Stimulated activated CD4-positive, alpha-beta T cell treated with anti-CD3 and anti-CD28 coated beads, Interleukin-1b, Interleukin-23, amount 100 ng/mL, for 24 hours (primary cell): ENCODE measurements at places on chromosomes 1 and 21.

- DNase-seq: no peak
These were observed 38.2 kb downstream of the ASTN1 start for GRCh38 chr1:177126267-177126666.

DNA sequence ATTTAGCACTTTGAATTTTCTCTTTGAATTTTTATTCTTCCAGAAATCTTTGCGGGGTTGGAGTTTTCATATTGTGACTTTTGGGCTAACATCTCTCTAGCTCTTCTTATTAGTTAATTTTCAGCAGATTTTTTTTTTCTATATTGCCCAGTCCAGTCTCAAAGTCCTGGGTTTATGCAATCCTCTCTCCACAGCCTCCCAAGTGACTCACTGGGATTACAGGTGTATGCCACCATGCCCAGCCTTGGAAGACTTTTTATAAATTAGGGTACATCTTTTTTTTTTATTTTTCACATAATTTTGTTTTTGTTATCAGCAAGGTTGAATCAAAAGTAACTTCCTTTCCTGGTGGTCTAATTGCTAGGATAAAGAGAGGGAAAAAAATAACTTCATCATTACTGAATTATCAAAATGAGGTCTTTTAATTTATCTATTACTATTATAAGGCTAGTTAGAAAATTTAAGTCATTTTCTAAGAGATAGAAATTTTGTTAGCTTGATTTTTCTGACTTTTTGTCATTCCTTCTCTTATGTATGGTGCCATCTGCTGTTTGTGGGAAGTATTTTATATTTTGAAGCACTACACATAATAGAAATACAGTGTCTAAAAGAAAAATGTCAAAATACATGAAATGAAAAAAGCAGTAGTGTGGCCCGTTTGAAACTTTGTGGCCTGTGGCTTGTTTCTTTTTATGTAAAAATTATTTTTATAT, 273.4 kb upstream of the CACYBP start:
- DNase-seq: no peak

DNA sequence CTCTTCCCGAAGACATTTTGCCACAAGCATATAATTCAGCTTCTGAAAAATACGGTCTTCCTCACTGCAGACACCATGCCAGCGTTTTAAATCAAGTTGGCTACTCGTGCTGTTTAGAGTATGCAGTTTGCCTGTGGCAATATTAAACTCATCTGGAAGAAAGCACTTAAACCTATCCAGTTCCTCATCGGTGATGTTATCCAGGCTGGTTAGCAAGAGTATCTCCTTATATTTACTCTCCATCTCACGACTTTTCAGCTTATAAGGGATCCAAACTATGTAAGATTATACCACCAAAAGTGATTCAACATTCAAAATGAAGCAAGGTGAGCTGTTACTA, 9.7 kb upstream of the IFI16 start:
- DNase-seq: no peak

- DNase-seq: no peak
These were observed 25.4 kb downstream of the GADD45A start for GRCh38 chr1:67710417-67710816.

DNA sequence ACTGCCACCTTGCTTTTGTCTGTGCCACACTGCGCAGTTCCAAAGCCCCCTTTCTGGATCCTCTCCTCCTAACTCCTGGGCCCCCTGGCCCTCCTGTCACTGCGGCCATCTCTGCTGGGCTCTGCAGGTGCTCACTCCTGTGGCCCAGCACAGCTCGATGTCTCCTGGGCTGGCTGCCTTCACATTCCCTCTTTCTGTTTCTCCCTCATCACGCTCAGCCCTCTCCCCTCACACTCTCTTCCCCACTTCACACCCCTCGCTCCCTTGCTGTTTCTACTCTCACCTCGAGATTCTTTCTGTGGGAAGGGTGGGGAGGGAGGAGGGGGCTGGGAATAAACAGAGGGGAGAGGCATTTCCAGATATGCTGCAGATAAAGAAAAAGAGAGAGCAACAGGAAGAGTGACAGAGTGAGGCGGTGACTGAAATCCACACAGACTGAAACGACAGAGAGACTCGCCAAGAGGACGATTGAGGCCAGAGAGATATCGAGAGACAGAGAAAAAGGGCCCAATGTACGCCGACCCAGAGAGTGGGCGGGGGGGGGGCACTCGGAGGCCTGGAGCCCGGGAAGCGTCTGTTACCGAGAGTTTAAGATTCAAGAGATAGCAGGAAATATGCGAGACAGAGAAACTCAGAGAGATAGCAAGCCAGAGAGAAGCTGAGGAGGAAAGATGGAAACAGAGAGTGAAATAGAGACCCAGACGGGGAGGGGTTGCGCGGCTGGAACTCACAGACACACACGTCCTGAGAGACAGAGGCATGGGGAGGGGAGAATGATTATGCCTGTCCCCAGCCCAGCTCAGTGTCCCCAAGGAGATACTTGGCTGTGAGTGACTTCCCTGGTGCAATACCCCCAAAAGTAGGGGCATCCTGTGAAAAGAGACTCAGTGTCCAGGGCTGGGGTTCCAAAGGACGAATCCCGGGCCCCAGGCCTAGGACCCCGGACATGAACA, 666 bp downstream of the CSF3R start:
- DNase-seq: no peak

DNA sequence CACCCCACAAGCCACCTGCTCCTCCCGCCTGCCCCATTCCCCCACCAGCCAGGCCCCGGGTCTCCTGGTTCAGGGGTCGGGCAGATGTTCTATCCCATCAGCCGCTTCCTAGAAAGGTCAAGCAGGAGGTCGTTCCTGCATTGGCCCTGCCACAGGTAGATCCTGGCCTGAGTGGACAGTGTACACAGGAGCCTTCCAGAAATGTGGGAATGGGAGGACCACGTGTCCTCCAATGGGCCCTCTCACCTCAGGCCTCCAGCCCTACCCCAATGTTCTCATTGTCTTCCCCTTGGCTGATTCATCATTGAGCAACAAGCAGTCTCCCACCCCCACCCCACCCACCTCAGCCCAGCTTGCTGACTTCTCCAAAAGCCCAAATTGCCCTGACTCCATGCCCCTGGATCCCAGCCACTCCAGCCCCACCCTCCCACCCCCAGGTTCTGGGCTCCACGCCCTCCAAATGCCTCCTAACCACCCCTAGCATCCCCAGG, 2.1 kb downstream of the S100A16 start:
- DNase-seq: no peak

- no peak for DNase-seq
These were observed 77.4 kb downstream of the FOXD2 start for GRCh38 chr1:47515164-47515789.

GRCh38 chr1:78603206-78603605, 17.0 kb upstream of the IFI44L start:
- no peak for DNase-seq

GRCh38 chr1:215647738-215648137, 80.6 kb downstream of the KCTD3 start:
- DNase-seq: no peak

- DNase-seq: no peak
These were observed 593.2 kb downstream of the LRRIQ3 start for GRCh38 chr1:73604739-73605138.

DNA sequence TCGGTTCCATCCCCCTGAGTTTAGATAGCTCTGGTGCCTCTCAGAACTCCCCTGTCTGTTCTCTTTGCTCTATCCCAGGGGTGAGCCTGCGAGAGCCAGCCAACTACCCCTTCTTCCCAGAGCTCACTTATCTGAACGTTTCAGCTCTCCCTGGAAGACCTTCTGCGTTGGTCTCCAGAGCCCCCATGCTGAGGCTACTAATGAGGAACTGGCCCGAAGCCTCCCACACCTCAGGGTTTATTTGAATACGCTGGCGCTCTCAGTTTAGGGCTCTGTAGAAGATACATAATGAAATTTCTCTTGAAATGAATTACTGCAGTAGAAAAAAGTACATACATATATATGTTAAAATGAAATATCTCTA, 43.5 kb downstream of the TCEANC2 start:
- no peak for DNase-seq

DNA sequence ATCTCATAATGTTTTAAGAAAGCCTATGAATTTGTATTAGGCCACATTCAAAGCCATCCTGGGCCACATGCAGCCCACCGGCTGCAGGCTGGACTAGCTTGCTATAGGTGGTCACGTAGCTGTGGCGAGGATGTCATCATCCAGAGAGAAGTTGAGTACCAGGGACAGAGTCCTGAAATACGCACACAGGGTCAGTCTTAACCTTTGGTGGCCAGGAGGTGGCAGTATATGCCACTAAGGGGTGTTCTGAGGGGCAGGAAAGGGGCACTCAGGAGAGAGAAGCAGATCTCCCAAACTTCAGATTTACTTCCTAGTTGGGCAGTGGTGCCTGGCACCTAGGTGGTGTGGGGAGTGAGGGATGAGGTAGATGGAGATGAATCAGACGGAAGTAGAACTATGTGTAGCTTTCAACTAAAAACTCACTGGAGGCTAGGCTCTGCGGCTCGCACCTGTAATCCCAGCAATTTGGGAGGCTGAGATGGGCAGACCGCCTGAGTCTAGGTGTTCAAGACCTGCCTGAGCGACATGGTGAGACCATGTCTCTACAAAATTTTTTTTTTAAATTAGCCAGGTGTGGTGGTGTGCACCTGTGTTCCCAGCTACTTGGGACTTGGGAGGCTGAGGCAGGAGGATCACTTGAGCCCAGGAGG, 16.3 kb upstream of the CDK18 start:
- DNase-seq: no peak

DNA sequence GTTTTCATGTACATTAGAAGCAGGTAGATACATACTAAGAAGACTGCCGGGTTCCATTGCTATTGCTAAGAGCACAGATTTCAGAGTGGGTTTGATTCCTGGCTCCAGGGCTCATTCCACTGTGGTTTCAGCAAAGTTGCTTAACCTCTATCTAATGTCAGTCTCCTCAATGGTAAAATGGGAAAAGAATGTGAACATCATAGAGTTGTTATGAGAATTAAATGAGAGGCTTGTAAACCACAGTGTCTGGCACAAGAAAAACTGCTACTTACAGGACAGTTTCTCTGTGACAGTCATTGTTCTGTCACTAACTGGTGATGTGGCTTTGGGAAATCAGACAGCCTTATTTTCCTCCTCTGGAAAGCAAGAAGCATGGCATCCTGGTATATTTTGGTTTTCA, 10.7 kb upstream of the PLXNA2 start:
- DNase-seq: no peak

- DNase-seq: no peak
These were observed 929 bp upstream of the FOXJ3 start for GRCh38 chr1:42335809-42336518.

DNA sequence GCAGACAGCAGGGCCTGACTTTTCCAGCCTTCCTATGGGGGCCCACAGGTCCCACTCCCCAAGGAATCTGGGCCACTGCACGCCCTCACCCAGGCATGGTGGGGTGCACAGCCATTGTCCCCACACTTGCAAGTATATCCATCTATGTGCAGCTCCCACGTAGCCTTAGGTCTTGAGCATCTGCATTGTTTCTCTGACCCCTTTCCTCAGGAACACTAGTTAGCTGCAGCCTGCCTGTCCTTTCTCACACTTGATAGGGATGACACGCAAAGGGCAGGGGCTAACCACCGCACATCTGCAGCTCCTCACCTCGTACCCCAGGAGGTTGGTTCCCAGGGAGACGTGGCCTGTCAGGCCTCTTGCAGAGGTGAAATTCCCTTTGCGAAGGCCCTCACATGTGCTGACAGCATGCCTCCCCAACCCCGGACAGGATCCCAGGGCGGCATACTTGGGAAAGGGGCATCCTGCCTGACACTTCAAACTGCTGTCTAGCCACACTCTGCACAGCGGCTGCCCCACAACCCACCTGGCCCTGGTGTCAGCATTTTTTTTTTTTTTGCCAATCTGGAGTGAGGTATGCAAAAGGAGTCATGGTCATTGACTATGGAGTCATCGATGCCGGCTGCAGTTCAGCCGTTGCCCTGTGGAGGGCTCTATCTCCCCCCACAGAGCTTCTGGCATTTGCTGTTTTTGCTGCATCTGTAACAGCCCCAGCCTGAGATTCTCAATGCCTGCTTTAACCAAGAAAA, 5.0 kb downstream of the JMJD4 start:
- no peak for DNase-seq

GRCh38 chr1:6103854-6104530, 58.3 kb downstream of the KCNAB2 start:
- DNase-seq: no peak

DNA sequence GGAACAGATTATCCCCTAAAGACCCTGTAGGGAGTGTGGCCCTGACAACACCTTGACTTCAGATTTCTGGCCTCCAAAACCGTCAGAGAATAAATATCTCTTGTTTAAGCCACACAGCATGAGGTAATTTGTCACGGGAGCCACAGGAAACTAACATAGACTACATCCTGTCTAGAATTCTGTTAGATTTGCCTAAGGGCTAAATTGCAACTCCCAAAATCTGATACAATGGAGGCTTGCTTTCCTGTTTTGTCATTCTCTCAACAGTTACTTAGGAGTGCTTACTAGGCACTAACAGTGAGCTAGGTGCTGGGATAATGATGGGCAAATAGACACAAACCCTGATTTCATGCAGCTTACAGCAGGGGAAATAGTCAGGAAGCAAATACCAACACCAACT, 141.6 kb downstream of the MIS18A start:
- no peak for DNase-seq

- DNase-seq: no peak
These were observed 187.4 kb upstream of the KCNK2 start for GRCh38 chr1:214895011-214895600.

DNA sequence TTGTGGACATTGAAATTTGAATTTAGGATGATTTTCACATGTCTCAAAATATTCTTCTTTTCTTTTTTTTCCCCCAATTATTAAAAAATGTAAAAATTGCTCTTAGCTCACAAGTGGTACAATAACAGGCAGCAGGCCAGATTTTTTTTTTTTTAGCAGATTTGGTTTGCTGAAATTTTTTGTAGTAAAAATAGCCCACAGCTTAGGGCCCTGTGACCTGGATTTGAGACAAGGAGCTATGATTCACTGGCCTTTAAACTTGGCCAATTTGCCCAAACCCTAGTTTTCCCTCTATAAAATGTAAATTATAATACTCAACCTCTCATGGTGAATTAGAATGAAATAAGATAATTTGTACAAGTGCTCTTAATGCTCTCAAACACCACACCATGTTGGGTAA, 253.8 kb downstream of the DYRK1A start:
- DNase-seq: no peak

DNA sequence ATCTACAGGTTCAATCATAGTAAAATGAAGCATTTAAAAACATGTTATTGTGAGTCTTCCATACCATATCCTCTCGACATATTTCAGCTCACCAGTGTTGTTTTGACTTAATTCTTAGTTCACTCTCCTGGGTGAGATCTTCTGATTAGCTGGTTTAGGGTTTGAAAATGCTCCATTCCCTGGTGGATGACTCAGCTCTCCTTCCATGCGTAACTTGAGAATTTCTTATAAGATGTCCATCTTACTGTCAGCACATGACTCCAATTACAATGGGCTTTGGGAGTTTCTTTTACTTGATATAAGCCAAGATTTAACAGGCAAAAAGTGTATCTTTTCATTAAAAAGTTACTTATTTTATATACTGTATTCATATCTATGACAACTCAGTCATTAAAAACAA, 476.5 kb downstream of the BRINP3 start:
- DNase-seq: no peak

GRCh38 chr1:29856340-29857114, 620.2 kb downstream of the PTPRU start:
- no peak for DNase-seq

GRCh38 chr1:167369933-167370332, 148.4 kb downstream of the CD247 start:
- no peak for DNase-seq
